ENCODE measurements at places on chromosomes 7 and 10.

GRCh38 chr10:10327934-10328333 lies 689.7 kb upstream of the CELF2 start:
- DNase-seq: no peak

- no peak for DNase-seq
These were observed 132.3 kb upstream of the CDK1 start for GRCh38 chr10:60645980-60646379.

- DNase-seq: no peak
These were observed 93.3 kb downstream of the FAM53B start for GRCh38 chr10:124650820-124651401.

- DNase-seq: no peak
These were observed 20.1 kb upstream of the CABCOCO1 start for GRCh38 chr10:61642676-61643075.

DNA sequence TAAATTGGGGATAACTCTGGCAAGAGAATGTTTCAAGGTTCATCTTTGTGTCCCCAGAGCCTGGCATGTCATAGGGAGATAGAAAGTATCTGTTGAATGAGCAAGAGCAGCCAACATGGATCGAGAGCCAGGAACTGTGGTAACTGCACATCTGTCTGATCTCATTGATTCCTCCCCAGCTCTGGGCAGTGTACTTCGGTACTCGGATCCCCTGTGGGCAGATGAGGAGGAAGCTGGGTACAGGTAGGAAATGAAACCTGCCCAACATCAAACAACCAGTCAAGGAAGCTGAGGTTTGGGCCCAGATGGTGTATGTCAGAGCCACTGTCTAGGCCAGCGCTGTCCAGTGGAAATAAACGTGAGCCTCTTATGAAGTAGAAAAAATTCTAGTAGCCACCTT lies 76.4 kb downstream of the GRK5 start:
- no peak for DNase-seq

DNA sequence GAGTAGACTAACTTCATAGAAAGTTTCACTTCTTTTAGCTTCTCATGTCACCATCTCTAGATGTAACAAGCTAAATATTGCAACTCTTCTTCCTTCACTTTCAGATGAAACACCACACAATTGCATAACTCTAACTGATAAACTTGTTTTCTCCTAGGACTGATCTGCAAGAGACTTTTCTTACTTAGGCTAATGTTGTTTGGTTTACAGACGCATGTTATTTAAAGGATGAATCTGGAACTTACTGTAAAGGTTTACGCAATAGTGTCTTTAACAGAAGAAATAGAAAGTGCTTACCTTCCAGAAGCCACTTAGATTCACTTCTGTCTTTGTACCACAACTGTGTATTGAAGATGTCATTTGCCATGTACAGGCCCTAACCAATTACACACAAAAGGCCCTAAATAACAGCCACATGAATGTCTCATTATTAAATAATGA lies 22.1 kb upstream of the ZC3HAV1 start:
- no peak for DNase-seq

- no peak for DNase-seq
These were observed 239.4 kb downstream of the CHCHD3 start for GRCh38 chr7:132842478-132842877.

GRCh38 chr7:157139111-157139809 lies 534 bp downstream of the UBE3C start:
- no peak for DNase-seq

DNA sequence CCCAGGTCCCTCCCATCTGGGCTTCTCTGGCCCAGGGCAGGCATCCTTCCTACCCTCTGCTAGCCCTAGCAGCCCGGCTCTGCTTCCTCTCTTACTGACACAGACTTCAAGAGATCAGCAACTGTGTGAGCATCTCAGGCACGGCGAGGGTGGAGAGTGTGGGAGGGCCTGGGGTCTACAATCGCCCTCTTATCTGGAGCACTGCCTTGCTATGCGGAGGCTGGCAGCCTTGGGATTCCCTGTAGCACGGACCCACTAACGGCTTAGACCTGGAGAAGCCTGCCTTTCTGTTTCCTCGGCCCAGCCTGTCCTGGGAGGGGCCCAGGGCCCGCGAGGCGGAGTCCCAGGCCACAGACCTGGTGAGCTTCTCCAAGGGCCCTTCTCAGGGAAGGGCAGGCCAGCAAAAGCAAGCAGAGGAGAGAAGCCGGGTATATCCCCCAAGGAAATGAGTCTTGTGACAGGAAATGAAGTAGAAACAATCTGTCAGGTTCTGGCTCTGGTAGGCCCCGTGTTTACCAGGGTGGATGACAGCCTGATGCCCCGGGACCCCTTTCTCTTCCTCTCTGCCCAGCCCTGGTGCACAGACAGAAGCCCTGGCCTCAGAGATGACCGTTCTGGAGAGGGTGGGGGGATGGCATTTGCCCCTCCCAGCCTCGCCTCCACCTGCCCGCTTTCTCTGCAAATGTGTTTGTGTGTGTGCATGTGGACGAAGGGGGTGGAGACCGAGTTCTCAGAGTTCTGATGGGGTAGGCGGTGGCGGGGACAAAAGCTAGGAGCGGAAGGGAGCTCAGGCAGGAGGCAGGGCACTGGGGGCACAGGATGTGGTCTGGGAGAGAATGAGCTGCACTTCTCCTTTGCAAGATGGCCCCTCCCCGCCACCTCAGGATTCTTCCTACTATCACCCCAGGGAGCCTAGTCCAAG lies 2.5 kb downstream of the LRCH4 start:
- DNase-seq: no peak

- no peak for DNase-seq
These were observed 242.3 kb upstream of the DKK1 start for GRCh38 chr10:52071814-52072213.

- DNase-seq: no peak
These were observed 40.0 kb downstream of the VOPP1 start for GRCh38 chr7:55532150-55532917.

GRCh38 chr7:142603870-142604448 lies 145.3 kb upstream of the PRSS1 start:
- DNase-seq: peak; percentile 76

DNA sequence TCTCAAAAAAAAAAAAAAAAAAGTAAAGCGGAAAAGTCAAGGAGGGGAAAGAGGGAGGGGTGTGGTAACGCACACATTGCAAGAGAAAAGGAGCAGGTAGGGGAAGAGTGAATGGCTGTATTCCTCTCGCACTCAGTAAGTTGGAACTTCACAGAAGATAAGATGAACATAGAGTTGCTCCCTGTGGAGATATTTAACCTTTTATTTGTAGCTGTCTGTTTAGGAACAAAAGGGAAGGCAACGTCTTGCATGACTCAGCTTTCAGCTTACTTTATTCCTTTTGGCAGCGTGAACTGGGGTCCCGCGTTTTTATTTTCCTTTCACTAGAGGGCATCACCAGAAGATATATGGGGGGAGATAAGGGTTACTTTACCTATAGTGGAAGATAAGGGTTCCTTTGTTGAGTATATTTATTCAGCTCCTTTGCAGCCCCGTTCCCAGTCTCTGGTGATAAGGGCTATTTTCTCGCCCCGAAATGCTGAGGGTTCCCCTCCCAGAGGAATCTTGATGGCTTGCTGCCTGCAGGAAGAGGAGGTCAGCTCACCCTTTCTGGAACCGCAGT lies 78.5 kb downstream of the APBB1IP start:
- DNase-seq: no peak

GRCh38 chr7:101919363-101920115 lies 102.1 kb downstream of the CUX1 start:
- no peak for DNase-seq

- no peak for DNase-seq
These were observed 117.0 kb downstream of the AASS start for GRCh38 chr7:122027058-122027457.

DNA sequence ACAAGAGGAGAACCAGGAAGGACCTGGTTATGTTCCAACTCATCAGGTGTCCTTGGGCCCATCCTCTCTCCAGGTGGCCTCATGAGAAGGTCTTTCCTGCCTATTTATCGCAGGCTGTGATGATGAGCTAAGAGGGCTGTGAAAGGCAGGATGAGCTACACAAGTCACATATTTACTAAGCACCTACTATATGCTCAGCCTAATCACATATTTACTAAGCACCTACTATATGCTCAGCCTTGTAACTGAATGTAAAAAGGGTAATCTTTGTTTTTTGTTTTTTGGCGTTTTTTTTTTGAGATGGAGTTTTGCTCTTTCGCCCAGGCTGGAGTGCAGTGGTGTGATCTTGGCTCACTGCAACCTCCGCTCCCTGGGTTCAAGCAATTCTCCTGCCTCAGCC lies 44.2 kb upstream of the NPFFR1 start:
- DNase-seq: peak; percentile 6

GRCh38 chr7:26441002-26441521 lies 149.4 kb downstream of the SNX10 start:
- DNase-seq: no peak

DNA sequence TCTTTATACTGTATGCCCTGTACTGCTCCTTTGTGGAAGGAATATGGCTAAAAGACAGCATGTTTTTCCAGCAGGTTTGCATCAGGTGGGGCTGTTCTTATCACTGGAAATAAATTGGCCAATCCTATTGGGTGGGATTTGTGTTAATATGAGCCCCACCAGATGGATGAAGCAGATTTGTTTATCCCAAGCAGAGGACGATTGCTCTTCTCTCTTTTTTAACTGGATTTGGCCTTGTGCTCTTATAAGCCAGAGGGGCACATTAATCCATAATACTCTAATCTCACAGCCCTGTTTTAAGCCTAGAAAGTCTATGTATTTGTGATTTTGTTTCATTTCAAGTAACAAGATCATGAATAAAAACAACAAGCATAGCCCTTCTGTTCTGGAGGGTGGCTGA lies 240.1 kb upstream of the ADARB2 start:
- no peak for DNase-seq

DNA sequence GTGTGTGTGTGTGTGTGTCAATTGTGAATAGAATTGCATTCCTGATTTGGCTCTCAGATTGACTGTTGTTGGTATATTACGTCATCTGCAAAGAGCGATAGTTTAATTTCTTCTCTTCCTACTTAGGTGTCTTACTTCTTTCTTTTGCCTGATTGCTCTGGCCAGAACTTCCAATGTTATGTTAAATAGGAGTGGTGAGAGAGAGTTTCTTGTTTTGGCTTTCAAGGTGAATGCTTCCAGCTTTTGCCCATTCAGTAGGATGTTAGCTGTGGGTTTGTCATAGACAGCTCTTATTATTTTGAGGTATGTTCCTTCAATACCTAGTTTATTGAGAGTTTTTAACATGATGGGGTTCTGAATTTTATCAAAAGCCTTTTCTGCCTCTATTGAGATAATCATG lies 34.2 kb upstream of the PRSS37 start:
- no peak for DNase-seq

DNA sequence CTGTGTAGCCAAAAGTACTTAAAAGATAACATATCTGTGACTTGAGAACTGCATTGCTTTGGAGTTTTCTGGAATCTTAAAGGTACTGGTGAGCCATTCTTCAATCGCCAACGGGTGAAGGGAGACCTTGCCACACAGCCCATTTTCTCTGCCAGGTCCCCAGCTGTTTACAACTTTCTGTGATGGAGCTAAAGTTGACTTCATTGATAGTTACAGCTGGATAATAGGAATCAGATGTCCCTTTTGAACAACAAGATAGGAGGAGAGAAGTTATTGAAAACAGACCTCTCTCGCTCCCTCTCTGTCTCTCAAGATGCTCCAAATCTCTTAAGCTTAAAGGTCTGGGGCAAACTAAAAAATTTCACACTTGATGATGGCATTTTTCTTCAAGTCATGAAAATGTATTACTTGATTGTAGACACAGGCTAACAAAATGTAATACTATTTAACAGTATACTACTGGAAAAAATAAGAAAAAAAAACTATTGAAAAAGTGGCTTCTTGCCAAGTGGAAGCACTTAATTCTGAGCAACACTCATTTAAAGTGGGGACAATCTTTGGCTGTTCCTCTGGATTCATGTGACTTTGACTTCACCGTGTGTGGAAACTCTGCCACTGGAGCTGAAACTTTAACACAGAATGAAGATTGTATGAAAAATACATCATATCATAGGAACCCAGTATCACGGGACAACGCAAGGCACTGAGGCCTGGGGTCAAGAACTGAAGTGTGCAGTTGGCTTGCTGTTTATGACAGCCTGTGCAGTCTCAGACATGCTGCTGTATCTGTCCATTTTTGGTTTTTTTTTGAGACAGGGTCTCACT lies 78.4 kb upstream of the AFAP1L2 start:
- DNase-seq: no peak

DNA sequence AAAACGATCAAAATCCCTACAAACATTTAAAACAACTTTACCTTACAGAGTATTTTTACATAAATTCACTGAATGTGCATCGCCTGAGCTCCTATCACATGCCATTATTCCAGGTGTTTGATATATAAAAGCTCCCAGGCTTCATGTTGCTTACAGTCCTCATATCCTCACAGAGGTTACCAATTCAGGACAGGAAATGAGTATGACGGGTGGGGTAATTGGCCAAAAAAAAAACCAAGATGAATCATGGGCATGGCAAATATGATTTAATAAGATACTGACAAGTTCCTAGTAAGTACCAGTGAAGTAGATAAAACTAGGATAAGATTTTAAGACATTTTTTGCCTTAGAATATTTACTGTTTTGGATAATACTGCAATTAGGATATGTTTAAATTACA lies 135.8 kb downstream of the KMT2E start:
- DNase-seq: no peak

- no peak for DNase-seq
These were observed 259.7 kb upstream of the HABP2 start for GRCh38 chr10:113293167-113293566.

- no peak for DNase-seq
These were observed 173.6 kb upstream of the PRKCQ start for GRCh38 chr10:6753644-6754043.

DNA sequence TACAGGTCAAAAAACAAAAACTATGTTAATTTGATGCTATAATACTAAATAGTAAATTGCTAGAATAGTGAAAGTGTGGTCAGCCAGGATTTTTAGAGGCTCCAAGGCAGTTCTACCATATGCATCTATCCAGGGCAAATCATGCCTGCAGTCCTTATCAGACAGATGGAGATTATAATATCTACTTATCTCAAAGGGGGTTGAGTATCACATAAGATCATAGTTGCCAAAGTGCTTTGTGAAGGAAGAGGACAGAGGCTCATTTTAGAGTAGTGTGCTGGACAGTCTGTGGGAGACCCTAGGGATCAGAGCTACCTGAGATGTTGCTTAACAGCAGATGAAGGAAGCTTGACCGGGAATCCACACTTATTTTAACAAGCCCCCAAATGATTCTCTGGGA lies 3.2 kb downstream of the ICA1 start:
- no peak for DNase-seq

- no peak for DNase-seq
These were observed 20.7 kb downstream of the CREB3L2 start for GRCh38 chr7:137981175-137981574.

- no peak for DNase-seq
These were observed 455.9 kb downstream of the TYW1 start for GRCh38 chr7:67452516-67453026.

DNA sequence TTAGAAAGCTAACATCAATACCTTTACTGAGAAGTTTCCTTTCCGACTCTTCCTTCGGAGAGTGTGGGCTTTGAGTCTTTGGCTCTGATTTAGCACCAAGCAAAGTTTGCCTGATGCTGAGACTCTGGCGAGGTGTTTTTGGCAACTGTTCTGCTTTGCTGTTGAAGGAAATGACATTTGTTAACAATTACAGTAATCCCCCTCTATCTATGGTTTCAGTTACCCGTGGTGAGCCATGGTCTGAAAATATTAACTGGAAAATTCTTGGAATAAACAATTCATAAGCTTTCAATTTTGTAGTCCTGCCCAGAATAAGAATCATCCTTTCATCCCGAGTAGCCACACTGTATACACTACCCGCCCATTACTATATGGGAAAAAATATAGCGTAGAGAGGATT lies 126.3 kb downstream of the ARHGAP21 start:
- DNase-seq: no peak

Data from COR-L47 (cell line).